ENCODE measurements at places on chromosomes 3 and 15. TPM values are rescaled to one million over a fixed set of nuclear protein-coding genes. Genes with fewer than 3 reads are reported as not detected.

GRCh38 chr15:55320963-55321362, 1.9 kb downstream of the PIGB start:
- no peak for DNase-seq

DNA sequence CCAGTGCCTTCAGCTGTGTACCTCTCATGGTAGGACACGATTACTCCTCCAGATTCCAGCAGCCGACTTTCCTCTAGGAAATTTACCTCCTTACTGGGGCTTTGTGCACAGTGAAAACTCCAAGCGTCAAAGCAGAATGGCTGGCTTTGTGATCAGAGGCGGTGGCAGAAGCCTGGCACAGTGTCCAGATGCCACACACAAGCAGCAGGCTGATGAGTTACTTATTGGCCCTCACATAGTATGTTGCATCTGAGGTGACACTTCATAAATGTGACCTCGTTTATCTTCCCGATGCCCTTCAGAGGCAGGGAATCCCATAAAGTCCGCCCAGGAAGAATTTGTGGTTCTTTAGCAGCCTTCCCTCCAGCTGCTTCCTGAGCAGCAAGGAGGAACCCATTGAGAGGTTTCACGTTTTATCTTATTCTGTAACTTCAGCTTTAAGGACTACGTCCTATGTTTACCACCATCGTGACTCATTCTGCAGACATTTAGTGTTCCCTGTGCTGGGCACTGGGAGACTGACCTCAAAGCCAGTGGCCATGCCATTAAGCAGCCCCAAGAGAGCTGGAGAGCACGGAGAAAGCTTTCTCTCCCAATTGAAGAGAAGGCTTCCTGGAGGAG, 107.1 kb upstream of the C15orf61 start:
- DNase-seq = no peak

- DNase-seq = no peak
Observed at GRCh38 chr3:30952786-30953185, 58.3 kb upstream of the GADL1 start.

GRCh38 chr15:61746589-61746988, 313.7 kb downstream of the VPS13C start:
- no peak for DNase-seq

GRCh38 chr3:120625159-120625586, 29.0 kb downstream of the NDUFB4 start:
- DNase-seq = no peak

DNA sequence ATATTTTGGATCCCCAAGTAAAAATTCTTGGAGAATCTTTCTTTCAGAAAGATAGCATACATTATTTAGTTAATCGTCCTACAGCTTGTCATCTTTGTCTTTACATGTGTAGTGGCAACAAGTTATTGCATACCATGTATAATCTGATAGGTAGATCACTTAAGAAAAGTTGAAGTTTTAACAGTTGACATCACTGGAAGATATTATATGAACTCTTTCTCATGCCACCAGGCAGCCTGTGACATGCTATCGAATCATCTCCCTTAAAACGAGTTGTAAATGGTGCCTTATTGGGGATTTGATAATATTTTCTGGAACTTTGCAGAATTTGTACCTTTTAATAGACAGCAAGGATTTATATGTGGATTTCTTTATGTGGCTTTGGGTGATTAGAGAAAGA, 8.7 kb downstream of the U2SURP start:
- DNase-seq = no peak

The CCR5 gene
- not detected for polyA plus RNA-seq

The IGSF10 gene
- 0.12 TPM for polyA plus RNA-seq

The TMCO5A gene
- not detected for polyA plus RNA-seq

Measured in BJ (cell line).